Epithelial cell of proximal tubule (primary cell): ENCODE measurements at places on chromosomes 2 and 18. TPM values are rescaled to one million over a fixed set of nuclear protein-coding genes. Genes with fewer than 3 reads are reported as not detected.

GRCh38 chr2:236265675-236266074 is 1.5 kb upstream of the ASB18 start:
- no peak for DNase-seq

DNA sequence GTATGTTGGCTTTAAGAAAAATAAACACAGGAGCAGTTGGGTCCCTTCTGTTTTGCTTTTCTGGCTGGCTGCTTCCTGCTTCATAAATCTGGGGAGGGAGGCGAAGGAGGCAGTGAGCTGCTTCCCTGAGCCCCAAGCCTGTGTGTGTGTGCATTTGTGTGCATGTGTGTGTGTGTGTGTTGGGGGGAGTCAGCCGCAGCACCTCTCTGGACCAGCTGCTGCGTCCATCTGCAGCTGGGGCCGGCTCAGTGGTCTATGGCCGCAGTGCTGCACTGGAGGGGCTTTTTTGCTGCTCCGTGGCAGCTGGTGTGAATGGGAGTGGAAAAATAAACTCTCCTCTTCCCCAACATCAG is 192.3 kb downstream of the RNF144A start:
- DNase-seq: no peak

DNA sequence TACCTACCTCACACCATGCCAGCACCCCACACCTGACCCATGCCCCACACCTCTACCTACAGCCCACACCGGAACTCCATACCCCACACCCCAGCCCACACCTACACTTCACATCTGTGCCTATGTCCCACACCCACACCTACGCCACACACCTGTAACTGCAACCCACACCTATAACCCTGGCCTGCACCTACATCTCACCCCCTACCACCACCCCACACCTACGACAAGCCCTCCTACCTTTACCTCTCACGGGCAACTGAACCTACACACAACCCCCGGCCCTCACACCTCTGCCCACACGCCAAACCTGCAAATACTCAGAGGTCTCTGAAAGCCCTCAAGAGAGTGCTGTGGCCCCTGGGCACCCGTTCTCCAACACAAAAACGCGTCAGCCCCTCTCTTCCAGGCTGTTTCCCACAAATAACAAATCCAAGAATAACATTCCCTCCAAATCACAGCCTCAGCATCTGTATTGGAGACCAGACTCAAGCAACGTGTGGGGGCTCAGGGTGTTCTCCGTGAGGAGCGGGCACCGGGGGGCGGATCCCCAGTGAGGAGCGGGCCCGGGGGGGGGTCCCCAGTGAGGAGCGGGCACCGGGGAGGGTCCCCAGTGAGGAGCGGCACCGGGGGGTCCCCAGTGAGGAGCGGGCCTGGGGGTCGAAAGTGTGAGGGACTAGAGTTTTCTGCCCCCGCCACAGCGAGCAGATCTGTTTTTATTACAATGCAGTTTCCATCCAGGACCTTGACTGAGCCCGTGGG is 33.4 kb downstream of the SLC66A2 start:
- no peak for DNase-seq

- DNase-seq: no peak
Measured at GRCh38 chr18:66742832-66743231, 138.9 kb upstream of the CDH19 start.

DNA sequence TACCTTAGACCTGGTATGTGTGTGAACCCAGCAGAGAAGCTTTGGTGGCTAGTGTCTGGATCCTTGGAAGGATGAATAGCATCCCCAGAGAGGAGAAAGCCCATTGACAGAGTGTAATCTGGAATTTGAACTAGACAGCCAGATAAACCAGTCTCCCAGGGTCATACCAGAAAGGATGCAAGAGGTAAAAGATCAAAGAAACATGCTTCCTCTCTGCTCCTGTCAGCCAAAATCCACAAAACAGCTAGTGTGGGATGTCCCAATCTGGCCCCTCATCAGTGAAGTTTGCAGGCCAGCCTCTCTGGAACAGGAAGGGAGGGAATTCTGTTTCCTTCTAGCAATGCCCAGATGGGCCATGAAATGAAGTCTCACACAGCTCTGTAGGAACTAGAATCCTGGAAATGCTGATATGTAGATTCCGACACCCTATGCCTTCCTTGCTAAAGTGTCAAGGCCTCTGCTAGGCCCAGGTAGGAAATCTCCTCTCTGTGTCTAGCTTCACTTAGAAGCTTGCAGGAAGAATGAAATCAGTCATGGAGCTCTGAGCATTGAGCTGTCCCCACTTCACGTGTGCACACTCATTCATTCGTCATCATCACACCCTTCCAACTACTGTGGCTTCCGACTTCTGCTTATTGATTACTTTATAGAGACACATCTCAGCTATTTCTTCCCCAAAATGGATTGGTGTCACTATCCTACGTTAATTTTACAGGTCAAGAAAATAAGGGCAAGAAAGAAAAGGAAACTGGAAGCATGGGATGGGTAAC is 38.0 kb downstream of the EVA1A start:
- DNase-seq: no peak

The VRK2 gene
- 25.3 and 29.0 TPM in 2 replicates for total RNA-seq

- no peak for DNase-seq
Measured at GRCh38 chr18:59945544-59945943, 45.7 kb downstream of the PMAIP1 start.

DNA sequence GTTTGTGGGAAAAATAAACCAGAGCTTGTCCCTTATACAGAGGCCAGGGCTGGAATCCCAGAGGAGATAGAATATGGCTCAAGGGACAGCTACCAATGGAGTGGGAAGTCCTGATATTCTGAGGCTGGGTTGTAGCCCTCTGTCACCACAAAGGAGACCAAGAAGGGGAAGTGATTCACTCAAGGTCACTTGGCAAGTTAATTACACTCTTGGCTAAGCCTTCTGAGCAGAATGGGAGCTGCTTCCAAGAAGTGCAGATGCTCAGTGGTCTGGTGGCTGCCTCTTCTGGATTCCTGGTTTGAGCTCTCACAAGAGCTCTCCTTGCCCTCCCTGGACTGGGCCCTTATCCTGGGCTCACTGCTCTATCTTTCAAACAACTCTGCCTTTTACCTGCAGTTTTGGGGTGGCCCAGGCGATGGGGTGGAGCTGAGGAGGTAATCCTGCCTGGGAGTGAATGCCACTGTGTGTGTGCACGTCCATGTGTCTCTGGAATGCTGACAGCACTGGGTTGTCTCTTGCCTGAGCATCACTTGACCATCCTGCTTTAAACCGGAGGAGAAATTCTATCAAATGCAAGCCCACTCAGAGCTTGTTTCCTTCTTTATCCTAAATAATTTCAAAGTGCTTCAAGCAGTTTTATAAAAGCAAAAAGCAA is 168.2 kb downstream of the KCNS3 start:
- DNase-seq: no peak

DNA sequence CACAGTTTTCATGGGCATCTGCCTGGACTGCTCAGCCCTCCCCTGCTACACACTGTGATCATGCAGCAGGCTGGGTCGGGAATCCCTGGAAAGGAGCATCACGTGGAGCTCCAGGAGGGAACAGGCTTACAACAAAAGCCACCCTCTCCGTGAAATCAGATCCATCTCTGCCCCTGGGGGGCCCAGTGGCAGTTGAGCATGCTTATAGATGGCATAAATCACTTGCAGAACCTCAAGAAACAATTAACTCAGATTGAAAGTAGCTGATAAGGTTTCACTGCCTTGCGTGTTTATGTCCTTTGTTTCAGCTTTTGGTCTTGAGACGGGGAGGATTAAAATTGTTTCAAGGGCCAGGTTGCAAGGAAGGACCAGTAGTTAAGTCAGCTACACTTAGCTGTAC is 354.8 kb upstream of the MEIS1 start:
- DNase-seq: no peak

DNA sequence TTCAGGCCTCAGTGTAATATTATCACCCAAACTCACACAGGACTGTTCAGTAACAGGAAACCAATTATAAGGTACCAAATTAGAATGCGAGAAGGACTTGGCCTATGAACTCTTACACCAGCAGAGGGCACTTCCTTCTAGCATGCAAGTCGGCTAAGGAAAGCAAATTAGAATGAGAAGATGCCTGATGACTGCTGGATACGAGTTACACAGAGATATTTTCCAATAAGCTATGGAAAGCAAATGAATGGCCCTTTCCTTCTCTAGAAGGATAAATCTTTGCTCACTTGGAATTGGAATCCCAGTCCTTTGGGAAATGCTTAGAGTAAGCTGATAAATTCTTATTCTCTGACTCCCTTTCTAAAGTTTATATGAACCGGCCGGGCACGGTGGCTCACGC is 109.8 kb downstream of the AP1S3 start:
- DNase-seq: no peak

GRCh38 chr2:71599038-71599437 is 145.7 kb downstream of the DYSF start:
- no peak for DNase-seq

- DNase-seq: no peak
Measured at GRCh38 chr2:46574457-46575355, 95.3 kb downstream of the TMEM247 start.

DNA sequence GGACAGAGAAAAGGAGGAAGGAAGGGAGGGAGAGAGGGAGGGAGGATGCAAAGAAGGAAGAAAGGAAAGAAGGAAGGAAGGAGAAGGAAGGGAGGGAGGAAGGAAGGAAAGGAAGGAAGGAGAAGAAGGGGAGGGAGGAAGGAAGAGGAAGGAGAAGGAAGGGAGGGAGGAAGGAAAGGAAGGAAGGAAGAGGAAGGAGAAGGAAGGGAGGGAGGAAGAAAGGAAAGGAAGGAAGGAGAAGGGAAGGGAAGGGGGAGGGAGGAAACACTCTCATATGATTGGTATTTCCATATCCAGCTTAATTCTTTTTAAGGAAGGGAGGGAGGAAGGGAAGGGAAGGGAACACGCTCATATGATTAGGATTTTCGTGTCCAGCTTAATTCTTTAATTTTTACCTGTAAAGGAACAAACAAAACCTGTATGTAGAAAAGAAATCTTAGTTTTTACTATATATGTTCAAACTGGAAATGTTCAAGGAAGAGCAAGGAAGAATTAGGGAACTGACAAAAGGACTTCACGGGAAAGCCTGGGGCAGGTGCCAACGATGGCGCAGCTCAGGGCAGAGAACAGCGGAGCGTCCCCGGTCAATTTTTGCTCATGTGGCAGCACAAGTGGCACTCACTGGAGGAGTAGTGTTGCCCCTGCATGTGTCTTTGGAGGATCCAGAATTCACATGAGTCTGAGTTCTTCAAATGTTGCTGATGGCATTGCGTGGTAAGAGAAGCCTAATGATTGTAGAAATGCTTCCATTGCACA is 228.6 kb downstream of the ZNF516 start:
- no peak for DNase-seq
